ENCODE measurements at places on chromosomes 2 and 18. TPM values are rescaled to one million over a fixed set of nuclear protein-coding genes. Genes with fewer than 3 reads are reported as not detected.

IGFBP5 gene
- total RNA-seq: not detected

ADCYAP1 gene
- not detected for total RNA-seq

DNA sequence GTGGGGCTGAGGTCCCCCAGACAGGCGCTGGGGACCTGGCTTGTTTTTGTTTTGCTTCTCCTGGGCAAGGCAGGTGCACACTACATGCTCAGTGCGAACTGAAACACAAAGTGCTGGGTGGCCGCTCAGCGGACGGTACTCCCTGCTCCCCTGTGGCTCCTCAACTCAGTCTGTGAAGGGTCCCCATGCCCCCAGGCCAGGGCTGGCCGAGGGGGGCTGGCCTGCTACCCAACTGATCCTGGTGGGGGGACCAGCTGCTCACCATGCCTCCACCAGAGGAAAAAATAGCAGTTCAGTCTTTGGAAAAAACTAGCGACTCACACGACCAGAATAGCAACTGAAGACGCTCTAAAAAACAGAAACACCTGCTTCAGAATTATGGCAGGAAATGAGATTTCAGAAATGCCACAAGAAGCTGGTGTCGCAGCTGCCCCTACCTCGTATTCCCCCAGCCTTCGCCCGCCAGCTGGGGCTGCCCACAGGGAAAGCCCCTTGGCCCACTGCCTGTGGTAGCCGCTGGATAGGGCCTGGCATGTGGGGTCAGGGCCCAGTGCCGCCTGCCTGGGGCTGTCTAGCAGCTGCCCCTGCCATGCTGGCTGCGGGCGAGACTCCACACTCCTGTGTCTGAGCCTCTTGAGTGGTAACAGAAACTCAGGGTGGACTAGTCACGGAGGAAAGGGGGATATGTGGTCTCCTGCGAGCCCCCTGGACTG, 43.7 kb downstream of the MEX3C start:
- no peaks in the 10 kb centered on the region for H3K36me3 ChIP-seq
- H3K4me3 ChIP-seq: peak overlapping the region; percentile 70
- no peaks in the 10 kb centered on the region for H3K27me3 ChIP-seq
- H3K4me1 ChIP-seq: peaks cover 47% of the 10 kb centered on the region

DNA sequence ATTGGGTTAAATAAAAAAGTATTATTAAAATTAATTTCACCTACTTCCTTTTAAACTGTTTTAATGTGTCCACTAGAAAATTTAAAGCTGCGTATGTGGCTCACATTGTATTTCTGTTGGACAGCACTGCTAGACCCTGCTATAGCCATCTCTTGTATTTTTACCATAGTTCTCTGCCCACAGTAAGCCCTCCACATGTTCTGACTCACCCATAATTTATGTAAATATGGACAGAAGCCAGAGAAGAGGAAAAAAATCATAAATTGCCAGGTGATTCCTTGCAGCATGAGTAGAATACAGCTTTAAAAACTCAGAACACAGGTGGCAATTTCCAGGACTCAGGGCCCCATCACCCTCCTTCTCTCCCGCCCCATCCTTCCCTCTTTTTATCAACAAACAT, 142.4 kb upstream of the MEX3C start:
- H3K36me3 ChIP-seq: no peaks in the 10 kb centered on the region
- no peak for DNase-seq
- H3K27me3 ChIP-seq: peaks cover 13% of the 10 kb centered on the region
- no peak overlapping the region for H3K27ac ChIP-seq
- H3K4me3 ChIP-seq: no peak overlapping the region

DNA sequence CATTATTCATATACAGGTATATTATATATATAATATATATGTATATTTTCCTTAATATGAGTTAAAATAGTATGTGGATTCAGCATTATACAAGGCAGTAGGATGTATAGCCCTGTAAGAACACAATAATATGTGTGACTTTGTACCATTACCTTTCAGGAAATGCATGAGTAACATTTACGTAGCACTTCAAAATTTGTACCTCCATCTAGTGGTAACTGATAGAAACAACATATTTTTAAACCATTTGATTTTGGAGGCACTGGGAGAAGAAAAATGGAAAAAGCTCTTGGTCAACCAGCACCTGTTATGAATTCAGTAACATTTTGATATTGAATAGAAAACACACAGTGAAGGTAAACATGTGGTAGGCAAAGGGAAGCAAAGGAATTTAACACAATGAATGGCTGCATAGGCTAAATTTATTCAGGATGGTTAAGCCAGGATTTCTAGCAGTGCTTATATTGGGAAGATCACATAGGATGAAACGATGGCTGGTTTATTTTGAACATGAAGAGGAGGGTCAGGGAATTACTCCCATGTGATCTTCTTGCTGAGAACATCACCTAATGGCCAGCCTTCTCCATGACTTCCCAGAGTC, 565.5 kb downstream of the CCDC85A start:
- no peak for DNase-seq
- no peak overlapping the region for H3K27ac ChIP-seq
- no peaks in the 10 kb centered on the region for H3K4me1 ChIP-seq

DNA sequence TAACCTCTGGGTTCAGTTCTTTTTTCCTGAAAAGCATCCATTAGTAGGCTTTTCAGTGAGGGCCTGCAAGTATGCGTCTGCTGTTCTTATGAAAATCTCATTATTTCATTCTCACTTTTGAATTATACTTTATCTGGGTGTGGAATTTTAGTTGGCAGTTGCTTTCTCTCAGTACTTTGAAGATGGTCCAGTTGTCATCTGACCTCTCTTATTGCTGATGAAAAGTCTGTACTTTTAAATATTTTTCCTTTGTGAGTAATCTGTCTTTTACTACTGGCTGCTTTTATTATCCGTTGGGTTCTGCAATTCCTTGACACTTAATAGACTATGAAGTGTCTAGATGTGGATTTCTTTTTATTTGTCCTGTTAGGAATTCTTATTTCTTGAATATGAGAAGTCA, 307.8 kb downstream of the CYP26B1 start:
- H3K27me3 ChIP-seq: peaks cover 9% of the 10 kb centered on the region
- H3K36me3 ChIP-seq: no peaks in the 10 kb centered on the region
- no peaks in the 10 kb centered on the region for H3K4me1 ChIP-seq
- no peak overlapping the region for H3K27ac ChIP-seq
- no peak for DNase-seq

GRCh38 chr2:120661551-120661950, 74.1 kb upstream of the GLI2 start:
- H3K27me3 ChIP-seq: peaks cover 9% of the 10 kb centered on the region
- H3K27ac ChIP-seq: no peak overlapping the region
- DNase-seq: no peak
- H3K4me3 ChIP-seq: no peak overlapping the region
- no peaks in the 10 kb centered on the region for H3K4me1 ChIP-seq
- peaks cover under 1% of the 10 kb centered on the region for H3K36me3 ChIP-seq

- no peak overlapping the region for H3K27ac ChIP-seq
- peaks cover 3% of the 10 kb centered on the region for H3K27me3 ChIP-seq
- peaks cover 12% of the 10 kb centered on the region for H3K4me1 ChIP-seq
- H3K36me3 ChIP-seq: no peaks in the 10 kb centered on the region
Observed at GRCh38 chr2:42917425-42917927, 125.1 kb upstream of the HAAO start.
